Epithelial cell of esophagus (primary cell): ENCODE measurements at places on chromosomes 7 and 10.
A peak's percentile ranks its signal among the peaks of the same experiment; 100 is the strongest.

DNA sequence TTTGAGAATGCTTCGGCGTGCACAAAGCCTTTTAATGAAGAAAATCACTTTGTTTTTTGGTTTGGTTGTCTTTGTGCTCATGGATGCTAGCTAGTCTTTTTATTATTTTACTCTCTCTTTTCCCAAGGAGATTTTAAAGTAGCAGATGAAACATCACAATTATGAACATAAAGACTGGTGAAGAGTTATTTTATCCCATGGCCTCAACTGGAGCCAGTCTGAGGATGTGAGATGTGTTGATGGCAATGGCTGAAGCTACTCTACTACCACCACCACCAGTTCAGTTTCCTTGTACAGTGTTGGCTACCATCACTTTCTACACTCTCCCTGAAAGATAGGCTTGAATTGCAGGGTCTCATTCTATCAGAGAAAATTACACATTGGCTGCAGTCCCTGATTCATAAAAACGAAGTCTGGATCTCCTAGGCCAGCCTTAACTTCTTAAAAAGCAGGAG is 494 bp upstream of the HERC4 start:
- no peak for DNase-seq

- DNase-seq: no peak
These were observed 536.0 kb downstream of the GATA3 start for GRCh38 chr10:8590518-8590917.

DNA sequence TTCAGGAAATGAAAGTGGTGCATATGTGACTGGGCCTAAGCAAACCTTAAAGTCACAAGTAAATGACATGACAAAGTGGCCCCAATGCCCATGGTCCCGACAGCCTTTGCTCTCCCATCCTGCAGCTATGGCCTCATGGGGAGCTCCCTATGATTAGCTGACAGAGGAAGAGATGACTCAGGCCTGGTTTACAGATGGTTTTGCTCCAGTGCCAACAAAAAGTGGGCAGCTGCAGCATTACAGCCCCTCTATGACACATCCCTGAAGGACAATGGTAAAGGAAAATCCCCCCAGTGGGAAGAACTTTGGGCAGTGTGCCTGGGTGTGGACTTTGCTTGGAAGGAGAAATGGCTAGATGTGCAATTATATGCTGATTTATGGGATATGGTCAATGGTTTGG is 105.1 kb upstream of the ADCY1 start:
- peak; percentile 9 for DNase-seq

DNA sequence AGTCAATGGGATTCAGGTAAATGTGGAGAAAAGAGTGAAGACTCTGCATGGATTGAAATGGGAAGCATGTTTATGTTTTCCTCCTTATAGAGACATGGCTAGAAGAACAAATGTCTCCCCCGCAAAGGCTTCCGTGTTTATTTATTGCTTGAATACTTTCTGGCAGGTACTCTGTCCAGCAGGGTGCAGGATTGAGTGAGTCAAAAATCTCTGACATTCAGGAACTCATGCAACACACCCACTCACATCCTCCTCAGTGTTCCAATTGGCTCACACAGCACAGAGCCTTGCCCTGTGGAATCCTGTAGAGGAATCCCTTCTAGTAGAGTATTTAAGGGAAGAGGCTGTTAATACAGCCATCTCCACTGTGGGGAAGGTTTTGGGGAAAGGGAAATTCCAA is 290.3 kb upstream of the VWC2 start:
- DNase-seq: peak; percentile 19

DNA sequence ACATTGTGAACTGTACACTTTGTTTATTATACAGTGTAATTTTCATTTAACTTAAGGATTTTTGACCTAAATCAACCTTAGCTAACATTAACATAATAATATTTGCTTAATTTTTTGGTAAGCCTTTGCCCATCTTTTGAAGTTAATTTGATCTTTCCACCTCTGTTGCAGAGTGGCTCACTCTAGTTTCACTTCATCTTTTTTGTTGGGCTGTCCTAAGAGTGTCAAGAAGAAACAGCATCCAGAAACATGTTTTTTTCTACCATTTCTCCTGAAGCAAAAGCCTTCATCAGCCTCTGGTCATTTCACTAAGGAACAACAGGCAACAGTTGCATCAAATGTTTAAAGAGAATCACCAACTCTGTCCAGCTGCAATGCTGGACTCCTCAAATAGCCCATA is 824.7 kb downstream of the REEP3 start:
- no peak for DNase-seq
